ENCODE measurements at places on chromosomes 13 and 19.

DNA sequence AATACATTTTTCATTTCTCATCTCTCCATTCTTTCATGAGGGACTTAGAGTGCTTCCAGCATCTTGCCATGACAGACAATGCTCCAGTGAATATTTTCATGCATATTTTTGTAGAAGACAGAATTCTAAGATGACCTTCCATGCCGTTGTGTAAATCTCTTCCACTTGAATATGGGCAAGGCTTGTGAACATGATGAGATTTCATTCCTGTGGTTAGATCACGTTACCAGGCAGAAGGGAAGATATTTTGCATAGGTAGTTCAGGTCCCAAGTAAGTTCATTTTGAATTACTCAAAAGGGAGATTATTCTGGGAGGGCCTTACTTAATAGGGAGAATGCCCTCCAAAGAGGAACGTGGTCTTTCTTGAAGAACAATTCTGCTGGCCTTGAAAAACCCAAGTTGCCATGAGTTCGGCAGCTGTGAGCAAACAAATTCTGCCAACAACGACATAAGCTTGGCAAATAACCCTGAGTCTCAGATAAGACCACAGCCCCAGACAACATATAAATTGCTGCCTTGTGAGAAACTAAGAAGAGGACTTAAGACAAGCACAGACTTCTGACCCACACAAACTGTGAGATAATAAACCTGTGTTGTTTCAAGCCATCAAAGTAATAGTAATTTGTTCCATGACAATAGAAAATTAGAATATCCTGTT, 400.5 kb upstream of the GPC6 start:
- no peak for DNase-seq

DNA sequence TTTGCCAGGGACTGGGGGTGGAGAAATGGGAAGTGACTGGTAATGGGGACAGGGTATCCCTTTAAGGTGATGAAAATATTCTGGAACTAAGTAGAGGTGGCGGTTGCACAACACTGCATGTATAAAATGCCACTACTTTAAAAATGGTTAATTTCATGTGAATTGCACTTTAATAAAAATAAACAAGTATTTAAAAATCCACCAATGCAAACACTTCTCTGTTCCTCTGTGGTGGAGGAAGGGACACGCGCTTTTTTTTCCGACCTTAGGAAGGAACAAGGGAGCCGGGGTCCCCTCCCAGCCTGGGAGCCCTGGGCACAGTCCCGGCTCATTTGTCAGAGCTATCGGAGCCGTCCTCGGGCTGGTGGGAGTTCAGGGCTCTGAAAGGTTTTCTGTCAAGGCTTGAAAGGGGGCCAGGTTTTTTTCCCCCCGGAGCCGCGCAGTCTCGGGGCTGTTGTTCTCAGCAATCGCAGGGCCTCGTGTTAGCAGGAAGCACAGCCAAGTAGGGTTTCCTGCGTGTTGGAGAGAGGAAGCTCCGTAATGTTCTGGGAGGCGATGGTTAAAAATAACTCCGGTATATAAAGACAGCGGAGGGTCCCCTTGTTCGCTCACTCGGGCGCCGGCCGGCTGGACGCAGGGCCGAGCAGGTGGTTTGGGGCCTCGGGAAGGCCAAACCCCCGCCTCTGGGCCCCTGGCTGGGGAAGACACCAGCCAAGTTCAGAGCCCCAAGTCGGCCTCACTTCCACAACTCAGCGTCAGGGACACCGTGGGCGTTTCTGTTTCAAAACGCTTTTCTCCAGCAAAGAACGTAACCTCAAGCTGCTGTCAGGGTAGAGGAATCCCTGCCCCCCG, 41.2 kb upstream of the KLF2 start:
- DNase-seq: peak; percentile 30

DNA sequence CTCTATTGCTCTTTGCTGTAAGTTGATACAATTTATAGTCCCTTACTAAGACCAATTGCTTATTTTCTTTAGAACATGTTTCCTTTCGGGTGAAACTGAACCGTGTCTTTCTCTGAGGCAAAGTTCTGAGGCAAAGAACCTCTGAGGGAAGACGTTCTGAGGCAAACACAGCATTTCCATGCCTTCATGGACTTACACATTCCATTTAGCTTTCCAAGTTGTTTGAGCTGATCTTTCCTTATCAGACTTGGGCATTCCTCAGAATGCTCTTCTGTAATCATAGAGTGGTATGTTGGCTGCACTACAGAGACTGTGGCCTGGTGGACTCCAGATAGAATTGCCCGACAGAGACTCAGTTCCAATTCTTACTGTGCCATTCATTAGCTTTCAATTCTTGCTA, 579.1 kb downstream of the KCTD12 start:
- no peak for DNase-seq

DNA sequence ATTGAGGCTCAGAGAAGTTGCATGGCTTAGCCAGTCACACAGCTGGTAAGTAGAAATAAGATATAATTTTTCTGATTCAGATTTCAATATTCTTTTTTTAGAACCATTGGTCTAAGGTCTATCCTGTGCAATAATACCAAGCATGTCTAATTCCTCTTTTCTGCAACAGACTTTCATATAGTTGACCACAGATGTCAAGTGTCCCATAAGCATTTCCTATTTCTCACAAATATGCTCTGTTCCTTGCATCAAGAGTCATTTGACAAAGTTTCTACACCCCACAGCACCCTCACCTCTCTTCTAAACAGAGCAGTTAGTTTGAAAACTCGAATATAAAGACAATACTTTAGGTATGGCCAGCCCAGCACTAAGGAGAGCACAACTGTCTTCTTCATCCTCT, 26.8 kb upstream of the SACS start:
- DNase-seq: no peak

DNA sequence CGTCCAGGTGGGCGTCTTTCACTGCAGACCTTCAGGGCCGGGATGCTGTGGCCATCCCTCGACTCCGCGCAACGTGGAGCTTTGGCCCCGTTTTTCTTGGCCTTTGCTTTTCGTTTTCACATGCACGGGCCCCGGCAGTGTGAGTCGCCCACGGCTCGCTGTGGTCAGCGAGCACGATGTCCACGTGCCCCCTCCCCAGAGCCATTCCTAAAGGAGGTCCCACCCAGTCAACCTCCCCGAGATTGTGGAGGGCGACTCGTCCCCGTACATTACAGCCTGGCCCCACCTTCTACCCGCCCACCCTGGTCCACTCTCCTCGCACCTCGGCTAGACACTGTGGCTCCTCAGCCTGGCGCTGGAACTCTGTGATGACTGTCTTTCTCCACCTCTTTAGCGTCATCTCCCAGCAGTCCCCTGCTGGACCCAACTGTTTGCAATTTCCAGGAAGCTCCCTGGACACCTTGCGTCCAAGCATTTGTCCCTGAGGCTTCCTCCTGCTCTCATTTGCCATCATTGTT, 405 bp downstream of the ZNF446 start:
- no peak for DNase-seq

GRCh38 chr19:32063601-32064000, 281.8 kb upstream of the ZNF507 start:
- no peak for DNase-seq

DNA sequence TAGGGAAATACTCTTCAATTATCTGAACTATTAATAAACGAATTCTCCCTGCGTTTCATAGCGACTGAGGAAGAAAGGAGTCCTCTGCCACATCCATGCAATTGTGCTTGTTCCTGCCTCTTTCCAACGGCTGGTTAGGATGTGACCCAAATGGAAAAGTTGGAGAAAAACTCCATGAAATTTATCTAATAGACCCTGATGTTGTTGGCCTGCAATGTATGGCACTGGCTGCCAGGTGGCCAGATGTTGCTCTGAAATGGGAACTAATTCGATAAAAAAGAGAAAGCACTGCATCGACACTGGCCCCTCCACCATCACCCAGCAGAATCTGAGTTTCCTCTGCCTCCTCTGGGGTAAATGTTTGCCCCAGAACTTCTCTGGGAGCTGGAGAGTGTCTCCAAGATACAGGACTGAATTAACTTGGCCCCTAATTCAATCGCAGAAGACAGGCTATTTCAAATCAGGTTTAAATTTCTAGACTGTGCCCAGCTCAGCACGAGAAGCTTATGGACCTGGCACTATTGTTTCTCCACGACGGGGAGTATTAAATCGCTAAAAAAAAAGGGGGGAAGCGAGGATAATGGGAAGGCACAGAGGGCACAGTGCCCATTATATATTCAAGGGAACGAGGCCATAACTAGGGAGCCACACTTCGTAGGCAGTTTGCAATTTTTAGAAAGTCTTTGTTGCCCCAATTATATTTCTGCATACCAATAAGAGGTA, 103.9 kb downstream of the ZIC5 start:
- DNase-seq: no peak

DNA sequence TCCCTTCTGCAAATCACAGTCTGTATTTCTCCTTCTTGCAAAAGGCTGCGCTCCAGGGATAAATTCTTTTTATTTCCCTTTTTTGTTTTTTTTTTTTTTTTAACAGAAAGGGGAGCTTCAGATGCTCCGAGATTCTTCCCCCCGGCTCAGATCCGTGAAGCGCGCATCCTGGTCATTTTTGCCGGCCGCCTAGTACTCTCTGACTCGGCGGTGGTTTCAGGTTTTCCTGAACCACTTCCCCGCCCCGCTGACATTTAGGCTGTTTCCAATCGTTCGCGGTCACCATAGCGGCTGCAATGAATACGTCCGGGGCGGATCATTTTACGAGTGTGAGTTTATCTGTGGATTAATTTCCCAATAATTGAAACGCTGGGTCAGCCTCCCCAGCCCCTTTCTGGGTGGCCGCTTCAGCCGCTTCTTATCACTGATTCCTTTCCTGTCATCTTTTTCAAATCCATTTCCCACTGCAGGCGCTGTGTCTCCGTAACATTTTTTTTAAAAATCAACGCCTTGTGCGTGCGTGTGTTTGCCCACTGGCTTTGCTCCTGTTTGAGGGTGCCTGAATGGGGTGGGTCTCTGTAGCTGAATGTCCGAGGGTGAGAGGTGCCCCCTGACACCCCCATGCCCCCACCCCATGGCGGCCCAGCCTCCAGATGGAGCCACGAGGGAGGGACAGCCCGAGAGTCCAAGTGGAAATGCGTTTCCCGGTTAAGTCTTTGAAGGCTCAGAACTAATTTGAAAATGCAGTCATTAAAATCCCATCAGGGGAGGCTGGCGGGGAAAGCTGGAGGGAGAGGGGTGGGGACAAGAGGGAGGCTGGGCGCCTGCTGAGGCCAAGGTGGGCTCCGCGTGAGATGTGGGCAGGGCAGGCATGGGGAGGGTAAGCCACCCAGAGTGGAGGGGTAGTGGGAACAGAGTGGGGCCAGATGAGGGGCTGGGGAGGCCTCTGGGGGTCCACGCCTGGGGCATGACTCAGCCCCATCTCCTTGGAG, 10.6 kb downstream of the ONECUT3 start:
- no peak for DNase-seq

- DNase-seq: no peak
Observed at GRCh38 chr13:43303033-43303729, 279.8 kb downstream of the DNAJC15 start.

DNA sequence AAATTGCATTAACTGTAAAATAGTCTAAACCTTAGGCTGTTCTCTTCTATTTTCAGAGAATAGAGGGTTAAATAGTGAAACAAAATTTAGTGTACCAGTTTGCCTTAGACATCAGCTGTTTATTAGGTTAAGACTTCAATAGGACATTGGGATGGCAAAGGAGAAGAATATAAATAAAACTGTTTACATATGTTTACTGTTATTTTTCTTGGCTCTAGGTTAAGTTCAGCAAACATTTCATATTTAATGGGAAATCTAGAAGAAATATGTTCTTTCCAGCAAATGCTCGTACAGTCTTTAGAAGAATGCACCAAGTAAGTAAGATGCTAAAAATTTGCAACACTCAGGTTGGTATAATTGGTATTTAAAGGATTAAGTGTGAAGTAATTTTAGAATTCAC, 76.5 kb upstream of the TEX29 start:
- DNase-seq: no peak

GRCh38 chr13:33228648-33229445, 56.7 kb downstream of the STARD13 start:
- no peak for DNase-seq

- no peak for DNase-seq
Observed at GRCh38 chr13:19181021-19181620, 503 bp downstream of the TUBA3C start.

DNA sequence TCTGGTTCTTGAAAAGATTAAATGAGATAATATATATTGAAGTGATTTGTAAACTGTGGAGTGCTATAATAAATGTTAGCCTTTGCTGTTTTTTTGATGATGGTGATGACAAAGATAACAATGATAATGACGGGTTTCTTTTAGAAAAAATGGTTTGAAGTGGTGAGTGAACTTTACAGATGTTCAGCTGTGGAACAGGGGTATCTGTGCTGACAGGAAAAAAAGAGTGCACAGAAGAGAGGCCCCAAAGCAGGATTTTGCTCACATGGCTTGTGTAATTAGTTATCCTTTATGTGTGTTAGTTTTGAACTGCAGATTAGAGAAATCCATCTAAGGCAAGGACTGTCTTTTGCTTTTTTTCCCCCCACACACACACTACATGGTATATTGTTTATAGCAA, 119.2 kb downstream of the CYSLTR2 start:
- no peak for DNase-seq

DNA sequence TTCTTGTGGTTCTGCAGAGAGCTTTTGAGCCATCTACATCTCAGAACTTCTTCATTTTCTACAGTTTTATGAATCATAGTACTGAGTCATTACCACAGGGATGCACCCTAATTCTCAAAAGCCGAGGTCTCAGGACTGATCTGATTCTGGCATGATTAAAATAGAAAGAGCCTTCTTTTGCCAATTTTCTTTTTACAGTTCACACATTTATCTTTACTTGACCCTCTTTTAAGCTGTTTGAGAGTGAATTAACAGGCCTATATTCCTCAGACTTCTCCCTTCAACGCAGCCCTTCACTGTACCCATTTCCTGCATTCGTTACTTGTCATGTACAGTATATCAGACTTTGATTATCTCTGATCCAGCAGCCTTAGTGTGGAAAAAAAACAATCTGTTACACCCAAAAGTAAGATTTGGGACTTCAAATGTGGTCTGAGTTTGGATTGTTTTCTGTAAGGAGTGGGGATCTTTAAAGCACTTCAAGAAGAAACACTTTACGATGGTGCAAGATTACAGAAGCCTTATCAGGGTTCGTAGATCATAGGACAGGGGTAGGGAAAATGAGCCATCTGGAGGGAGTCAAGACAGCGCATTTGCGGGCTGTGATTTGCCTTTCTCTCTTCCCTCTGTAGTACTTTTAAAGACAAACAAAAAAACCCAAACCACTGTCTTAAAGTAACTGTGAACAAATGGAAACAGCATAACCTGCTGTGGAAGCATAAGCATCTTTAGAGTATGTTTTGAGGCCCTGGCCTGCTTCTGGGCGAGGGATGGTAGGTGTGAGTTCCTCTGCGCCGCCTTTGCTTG, 15.3 kb upstream of the GPR183 start:
- no peak for DNase-seq

DNA sequence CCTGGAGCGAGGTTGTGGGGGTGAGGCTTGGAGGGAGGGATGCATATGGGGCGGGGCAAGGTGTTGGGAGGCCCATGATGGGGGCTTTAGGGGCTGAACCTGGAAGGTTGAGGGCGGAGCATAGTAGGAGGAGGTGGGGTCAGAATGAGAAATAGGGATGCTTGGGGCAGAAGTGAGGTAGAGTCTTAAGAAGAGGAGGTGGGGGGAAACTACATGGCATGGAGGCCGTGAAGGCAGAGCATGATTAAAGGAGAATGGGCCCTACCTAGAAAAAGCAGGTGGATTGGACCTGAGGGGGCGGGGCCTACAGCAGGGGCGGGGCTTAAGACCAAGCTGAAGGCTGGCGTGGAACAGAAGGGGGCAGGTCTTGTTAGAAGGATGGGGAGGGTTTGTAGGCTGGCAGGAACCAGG, 799 bp downstream of the NR1H2 start:
- DNase-seq: peak; percentile 59
